Activated T-cell treated with anti-CD3 and anti-CD28 coated beads, Interleukin-2, amount 50 U/mL, for 24 hours (primary cell): ENCODE measurements at places on chromosomes 1 and 21.

DNA sequence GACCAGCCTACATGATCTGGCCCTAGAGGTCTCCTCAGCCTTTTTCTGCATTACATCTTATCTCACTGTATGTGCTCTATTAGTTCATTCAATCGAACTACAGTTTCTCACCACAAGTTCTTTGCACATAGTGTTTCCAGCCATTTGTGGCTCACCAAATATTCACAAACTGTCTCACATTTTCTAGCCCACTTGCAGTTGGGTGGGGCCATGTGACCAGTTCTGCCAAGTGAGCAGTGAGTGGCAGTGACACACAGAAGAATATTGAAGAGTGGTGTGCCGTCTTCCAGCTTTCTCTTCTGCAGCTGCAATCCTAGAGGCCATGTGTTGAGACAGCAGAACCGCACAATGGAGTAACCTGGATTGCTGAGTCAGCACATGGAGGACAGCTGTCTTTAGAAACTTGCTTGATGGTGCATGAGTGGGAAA lies 103.2 kb upstream of the ZNF644 start:
- peak; percentile 39 for DNase-seq

DNA sequence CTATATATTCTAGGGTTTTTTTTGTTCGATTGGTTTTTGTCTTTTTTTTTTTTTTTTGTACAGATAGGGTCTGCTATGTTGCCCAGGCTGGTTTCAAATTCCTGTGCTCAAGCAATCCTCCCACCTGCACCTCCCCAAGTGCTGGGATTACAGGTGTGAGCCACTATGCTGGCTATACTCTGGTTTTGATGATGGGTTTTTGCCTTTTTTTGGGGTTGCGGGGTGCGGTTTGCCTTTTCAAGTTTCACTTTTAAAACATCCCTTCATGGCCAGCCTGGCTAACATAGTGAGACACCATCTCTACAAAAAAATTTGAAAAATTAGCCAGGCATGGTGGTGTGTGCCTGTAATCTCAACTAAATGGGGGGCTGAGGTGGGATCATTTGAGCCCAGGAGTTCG lies 10.0 kb downstream of the KDM5B start:
- DNase-seq: no peak

- no peak for DNase-seq
These were observed 1.8 kb upstream of the GBP5 start for GRCh38 chr1:89274411-89274857.

DNA sequence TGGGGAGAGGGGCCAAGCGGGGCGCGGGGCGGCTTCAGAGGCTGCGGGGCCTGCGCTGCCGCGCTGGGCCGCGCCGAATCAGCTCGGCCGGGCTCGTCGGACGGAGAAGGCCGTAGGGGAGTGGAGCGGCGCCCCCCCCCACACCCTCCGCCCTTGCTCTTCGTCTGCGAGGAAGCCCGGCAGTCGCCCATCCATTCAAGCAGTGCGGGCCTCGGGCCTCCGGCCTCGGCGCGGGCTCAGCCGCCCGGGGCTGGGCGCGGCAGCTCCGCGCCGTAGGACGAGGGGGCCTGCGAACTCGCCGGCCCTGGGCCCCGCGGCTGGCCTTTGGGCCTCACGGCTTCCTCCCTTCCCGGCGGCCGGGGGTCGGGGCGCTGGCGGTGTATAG lies 564 bp downstream of the CTPS1 start:
- peak; percentile 73 for DNase-seq

- no peak for DNase-seq
These were observed 7.3 kb upstream of the LRRC71 start for GRCh38 chr1:156912861-156913808.

DNA sequence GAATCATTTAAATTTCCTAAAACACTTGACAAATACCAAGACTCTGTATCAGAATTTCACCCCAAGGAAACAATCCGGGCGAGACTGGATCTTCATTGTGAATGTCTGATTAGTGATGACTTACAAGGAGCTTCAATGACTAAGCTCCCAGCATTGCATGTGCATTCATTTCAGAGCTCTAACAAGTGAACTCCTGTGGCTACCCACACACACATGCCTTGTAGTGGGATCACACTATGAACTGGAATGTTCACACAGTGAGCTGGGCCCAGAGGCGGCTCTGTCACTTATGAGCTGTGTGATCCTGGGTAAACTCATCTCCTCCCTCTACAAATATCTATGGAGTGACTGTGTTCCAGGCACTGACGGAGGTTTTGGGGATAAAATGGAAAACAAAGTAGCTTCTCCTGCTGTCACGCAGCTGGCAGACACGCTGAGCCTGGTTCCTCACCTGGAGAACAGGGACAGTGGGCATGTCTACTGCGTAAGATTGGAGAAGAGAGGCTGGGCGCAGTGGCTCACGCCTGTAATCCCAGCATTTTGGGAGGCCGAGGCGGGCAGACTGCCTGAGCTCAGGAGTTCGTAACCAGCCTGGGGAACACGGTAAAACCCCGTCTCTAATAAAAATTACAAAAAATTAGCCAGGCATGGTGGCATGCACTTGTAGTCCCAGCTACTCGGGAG lies 56.9 kb downstream of the CLSTN1 start:
- no peak for DNase-seq

DNA sequence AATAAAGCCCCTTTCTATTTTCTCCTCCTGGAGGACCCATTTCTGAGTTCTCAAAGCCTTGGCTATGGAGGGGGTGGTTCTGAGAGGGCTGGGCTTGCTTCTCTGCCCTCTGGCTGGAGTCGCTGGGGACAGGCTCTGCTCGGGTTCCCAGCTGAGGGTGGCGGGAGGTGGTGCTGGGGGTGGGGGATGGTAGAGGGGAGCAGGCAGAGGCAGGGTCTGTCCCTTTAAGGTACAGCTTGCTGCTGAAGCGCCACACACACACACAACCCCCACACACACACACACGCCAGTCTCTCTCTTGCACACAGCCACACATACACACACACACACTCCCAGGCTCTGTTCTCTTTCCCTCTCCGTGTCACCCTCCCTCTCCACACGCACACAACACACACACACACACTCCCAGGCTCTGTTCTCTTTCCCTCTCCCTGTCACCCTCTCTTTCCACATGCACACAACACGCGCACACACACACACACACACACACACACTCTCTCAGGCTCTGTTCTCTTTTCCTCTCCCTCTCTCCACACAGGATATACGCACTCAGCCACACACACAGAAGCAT lies 69.8 kb upstream of the SSBP3 start:
- DNase-seq: no peak

- peak; percentile 93 for DNase-seq
These were observed 9.9 kb downstream of the RNF223 start for GRCh38 chr1:1063945-1064831.

- no peak for DNase-seq
These were observed 8.1 kb downstream of the CYP4X1 start for GRCh38 chr1:47031585-47031984.

DNA sequence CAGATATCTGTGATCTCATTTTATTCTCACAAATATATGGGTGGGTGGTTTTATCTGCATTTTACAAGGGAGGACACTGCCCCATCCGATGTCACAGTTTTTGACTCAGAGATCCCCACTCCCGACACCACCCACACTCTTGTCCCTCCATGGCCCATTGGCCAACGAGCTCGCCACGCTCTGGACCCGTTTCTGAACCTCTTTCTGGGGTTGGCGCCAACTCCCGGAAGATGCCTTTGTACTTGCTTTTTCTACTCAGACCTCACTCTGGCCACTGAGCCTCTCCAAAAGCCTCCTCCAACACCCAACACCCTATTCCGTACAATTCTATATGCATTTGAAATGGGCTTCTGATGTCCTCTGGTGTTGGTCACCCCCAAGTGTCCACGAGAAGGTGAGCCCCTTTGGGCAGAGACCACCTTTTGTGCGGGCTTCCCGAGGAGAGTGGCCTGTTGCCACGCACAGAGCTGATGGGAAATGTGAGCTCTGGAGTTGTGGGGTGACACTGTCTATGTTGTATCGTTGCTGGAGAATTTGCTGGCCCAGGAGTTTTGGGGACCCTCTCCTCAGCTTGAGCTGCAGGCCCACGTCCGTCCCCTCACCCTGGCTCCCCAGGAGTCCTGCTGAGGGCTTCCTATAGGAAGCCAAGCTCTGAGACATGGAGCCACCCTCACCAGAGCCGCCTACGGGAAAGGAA lies 366.9 kb upstream of the VAMP3 start:
- no peak for DNase-seq

- DNase-seq: no peak
These were observed 118.1 kb downstream of the PGBD5 start for GRCh38 chr1:230308039-230308438.
